Fibroblast of skin of scalp (primary cell): ENCODE measurements at places on chromosomes 7 and 10.

GRCh38 chr7:132109769-132110168 is 466.5 kb downstream of the PLXNA4 start:
- peak; percentile 6 for DNase-seq

DNA sequence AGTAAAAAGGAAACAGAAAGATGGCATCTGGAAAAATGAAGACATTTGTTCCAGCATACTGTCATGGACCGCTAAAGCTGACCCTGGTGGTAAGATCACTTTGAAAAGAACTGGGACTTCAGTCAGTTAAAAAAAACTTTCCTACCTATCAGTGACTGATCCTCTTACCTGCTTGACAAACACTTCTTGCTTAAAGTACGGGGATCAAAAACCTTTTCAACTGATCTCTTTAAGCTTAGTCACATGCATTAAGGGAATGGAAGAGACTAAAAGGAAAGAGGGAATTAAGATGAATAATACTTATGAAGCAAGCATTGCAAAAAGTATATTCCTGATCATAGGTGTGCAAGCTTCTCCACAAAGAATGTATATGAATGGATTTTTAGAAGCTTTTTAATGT is 42.1 kb downstream of the MTERF1 start:
- no peak for DNase-seq

GRCh38 chr10:72379776-72380175 is 25.1 kb upstream of the DNAJB12 start:
- no peak for DNase-seq

GRCh38 chr7:98982686-98983085 is 104.4 kb downstream of the TRRAP start:
- DNase-seq = no peak

DNA sequence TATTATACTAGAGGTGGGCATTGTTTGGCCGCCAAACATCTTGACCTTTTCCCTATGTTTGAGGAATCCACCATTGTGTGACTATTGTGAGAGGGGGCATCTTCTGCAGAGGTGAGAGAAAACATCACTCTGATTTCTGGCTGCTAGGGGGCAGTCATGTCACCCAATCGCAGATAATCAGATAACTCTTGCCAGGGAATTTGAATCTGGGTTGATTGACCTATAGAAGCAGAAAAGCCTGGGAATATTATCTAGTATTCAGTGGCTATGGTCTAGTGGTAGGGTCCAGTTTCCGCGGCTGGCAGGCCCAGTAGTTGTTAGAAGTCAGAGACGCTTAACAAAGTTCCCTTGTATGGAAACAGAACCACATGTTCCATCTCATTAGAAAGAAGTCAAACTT is 808.5 kb downstream of the PHTF2 start:
- peak; percentile 9 for DNase-seq

GRCh38 chr7:134946260-134946659 is 40.0 kb upstream of the AGBL3 start:
- no peak for DNase-seq

- no peak for DNase-seq
Observed at GRCh38 chr7:157996359-157997079, 591.1 kb downstream of the PTPRN2 start.

GRCh38 chr10:69461243-69462025 is 10.2 kb downstream of the TSPAN15 start:
- DNase-seq = no peak

DNA sequence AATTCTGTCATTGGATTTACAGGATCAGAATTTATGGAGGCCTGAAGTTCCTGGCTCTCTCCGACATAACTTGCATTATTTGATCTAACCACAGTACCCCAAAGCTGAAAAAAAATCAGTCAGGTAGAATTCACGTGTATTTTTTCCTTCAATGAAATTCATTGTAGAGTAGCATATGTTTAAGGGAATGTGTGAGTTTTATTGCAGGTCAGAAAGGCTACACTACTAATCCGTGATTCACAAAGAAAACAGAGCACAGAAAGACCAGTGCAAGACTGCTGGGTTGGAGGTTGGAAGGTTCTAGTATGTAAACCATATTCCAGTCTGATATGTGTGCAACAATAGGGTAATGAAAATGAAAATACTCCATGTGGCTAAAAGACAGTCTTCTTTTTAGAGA is 247.0 kb upstream of the FERD3L start:
- peak; percentile 51 for DNase-seq

GRCh38 chr10:106548832-106549231 is 615.7 kb downstream of the SORCS1 start:
- DNase-seq = no peak

- no peak for DNase-seq
Observed at GRCh38 chr10:77821551-77821950, 105.0 kb downstream of the DLG5 start.

- no peak for DNase-seq
Observed at GRCh38 chr10:10259013-10259412, 758.7 kb upstream of the CELF2 start.

DNA sequence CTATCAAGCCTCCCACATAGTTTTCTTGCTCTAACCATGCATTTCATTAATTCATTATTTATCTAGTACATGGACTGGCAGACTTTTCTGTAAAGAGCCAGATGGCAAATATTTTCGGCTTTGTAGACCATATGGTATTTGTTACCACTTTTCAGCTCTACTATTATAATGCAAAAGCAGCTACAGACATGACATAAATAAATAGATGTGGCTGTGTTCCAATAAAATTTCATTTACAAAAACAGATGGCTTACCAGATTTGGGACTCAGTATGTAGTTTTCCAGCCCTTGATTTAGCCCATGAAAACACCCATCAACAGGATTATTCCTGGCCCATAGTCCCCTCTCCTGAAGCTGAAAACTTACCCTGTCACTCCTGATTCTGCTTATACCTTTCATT is 32.1 kb downstream of the PLCE1 start:
- no peak for DNase-seq

- no peak for DNase-seq
Observed at GRCh38 chr10:18313626-18314025, 173.4 kb downstream of the CACNB2 start.

DNA sequence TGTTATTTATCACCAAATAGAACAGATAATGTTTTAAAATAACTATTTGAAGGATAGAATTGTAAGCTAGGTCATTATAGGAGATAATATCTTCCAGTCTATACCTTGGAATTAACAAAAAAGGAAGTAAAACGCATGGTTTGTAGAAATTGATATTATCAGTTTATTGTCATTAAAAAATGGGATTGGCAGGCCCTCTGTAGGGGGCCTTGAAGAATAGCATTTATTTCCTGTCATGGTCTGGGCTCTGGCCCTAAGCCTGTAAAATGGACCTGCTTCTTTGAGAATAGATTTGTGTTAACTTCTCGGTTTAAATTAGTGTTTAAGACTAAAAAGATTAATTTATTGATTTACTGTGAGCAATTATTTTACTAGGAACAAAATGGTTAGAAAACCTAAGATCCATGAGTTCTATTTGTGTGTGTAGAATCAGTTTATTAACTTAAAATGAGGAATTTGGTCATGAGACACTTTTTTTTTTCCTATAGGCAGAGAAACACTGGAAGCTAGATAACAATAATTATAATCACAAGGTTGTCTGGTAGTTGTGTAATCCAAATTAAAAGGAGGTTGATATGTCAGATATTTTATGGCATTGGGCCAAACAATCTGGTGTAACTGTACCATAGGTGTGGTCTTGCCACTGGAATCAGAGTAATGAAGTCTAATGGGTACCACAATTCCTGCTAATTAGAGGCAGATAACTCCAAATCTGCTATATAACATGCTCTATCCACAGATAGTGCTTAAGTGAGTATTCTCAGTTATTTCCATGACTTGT is 197.4 kb upstream of the FOXP2 start:
- peak; percentile 15 for DNase-seq

- no peak for DNase-seq
Observed at GRCh38 chr10:21614000-21614399, 80.0 kb downstream of the MLLT10 start.

- DNase-seq = no peak
Observed at GRCh38 chr7:90877201-90877600, 281.1 kb downstream of the CDK14 start.

DNA sequence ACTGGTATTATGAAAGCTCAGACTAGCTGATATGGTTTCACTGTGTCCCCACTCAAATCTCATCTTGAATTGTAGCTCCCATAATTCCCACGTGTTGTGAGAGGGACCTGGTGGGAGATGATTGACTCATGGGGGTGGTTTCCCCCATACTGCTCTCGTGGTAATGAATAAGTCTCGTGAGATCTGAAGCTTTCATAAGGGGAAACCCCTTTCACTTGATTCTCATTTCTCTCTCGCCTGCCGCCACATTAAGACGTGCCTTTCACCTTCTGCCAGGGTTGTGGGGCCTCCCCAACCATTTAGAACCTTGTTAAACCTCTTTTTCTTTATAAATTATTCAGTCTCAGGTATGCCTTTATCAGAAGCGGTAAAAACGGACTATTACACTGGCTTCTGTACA is 40.3 kb downstream of the COL13A1 start:
- no peak for DNase-seq

DNA sequence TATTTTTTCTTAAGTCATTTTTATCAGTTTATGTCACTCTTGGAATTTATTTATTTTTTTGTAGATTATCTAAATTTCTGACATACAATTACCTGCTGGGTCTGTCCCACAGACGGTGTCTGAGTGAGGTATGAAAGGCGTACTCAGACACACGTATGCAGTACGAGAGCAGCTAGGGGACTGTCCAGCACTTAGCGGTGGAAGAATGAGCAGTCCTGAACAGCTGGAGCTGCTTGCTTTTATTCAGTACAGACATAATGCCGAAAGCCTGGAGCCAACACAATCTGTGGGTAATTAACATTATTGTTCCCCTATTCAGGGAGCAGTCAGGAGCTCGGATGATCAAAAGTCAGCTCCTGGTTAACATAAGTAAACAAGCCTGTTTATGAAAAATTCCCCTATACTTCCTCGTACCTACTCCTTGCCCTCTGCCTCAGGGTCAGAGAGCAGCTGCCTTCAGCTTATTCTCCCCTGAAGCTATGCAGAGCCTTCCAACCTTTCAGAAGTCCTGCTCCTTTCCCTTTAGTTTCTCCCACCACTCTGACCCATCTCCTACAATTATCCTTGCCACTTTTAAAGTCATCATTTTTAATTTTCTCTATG is 488.0 kb upstream of the POM121L12 start:
- no peak for DNase-seq

DNA sequence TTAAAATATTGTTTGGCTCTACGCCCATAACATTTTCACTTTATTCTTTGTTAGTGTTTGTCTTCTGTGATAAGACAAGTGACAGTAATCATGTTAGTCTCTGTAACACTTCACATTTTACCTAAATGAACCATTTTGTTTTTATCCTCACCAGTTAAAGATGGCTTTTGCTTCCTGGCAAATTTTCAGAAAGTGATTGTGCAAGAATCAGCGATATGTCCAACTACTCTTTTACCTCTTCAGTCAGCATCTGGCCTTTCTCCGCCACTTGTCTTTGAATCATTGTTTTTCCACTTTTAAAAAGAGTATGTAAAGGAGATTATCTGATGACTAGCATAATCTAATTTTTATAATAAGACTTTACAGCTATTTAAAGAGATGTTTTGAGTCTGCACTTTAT is 3.5 kb downstream of the DGKB start:
- DNase-seq = no peak

GRCh38 chr10:517872-518475 is 171.5 kb downstream of the DIP2C start:
- DNase-seq = no peak

GRCh38 chr7:87312215-87312865 is 33.1 kb upstream of the CROT start:
- peak; percentile 60 for DNase-seq

GRCh38 chr7:105975770-105976417 is 12.8 kb downstream of the CDHR3 start:
- DNase-seq = peak; percentile 83

- peak; percentile 22 for DNase-seq
Observed at GRCh38 chr7:151551820-151552219, 32.1 kb upstream of the RHEB start.

- DNase-seq = peak; percentile 69
Observed at GRCh38 chr10:58577437-58577777, 64.7 kb downstream of the BICC1 start.

DNA sequence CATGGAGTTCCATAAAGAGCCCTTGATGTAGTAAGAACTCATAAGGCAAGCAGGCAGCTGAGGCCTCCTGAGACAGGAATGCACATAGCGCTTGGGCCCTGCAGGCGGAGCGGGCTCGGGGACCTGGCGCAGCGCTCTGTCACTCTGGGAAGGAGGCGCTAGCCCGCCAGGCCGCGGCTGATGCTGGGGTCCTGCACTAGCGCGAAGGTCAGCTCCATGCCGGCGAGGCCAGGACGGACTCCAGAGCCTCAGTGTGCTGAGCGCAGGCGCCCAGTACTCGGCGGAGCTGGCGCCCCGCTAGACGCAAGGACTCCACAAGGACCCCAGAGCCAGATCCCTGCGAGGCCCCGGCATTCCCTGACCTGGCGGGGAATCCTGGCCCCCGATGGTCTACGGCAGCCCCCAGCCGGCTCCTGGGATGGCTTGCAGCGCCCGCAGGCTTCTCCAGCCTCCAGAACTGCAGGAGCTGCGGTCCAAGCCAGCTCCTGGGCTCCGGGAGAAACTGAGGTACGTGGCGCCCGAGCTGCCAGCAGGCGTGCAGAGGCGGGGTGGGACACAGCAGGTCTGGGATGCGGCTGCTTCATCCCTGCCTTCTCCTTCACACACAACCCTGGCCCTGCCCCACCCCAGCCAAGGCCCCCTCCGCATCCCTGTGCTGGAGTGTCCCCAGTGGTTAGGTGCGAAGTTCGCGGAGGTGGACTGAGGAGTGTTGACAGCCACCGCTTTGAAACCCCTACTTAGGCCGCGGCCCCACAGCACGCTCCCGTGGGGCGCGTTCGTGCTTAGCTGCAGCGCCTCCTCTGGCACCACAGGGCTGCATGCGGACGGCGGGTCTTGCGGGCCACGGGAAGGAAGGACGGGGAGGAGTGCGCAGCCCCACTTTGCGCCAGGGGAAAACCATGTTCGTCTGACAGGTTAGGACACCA is 761.5 kb upstream of the POM121L12 start:
- DNase-seq = peak; percentile 4

- peak; percentile 58 for DNase-seq
Observed at GRCh38 chr10:86802473-86803108, 46.2 kb downstream of the BMPR1A start.

DNA sequence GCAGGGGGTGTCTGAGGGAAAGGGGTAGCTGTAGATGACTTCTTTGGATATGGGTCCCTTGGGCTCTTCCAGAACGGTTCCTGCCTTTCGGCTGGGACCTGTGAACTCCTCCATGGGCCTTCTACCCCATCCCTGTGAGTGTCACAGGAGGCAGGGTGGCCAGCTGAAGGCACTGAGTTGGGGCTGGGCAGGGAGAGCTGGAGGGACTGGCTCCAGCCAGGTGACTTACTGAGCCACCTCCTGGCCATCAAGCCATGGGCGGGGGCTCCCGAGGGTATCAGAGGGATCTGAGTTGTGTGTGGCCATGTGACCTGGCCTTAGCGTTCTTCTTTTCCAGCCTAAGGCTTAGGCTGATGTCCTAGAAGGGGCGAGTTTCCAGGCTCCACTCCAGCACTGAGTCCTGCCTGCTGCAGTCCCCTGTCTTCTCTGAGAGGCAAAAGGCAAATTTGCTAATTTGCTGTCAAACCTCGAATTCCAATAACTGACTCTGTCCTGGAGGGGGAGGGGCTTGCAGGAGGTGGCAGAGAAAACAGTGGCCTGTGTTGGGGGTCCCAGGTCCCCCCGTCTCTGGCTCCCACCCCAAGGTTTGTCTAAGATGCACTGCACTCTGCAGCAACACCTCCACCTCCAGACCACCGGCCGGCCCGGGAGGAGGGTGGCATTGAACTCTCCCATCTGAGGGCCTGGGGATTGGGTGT is 27.2 kb downstream of the ADCYAP1R1 start:
- DNase-seq = no peak

- no peak for DNase-seq
Observed at GRCh38 chr10:79249186-79250121, 97.8 kb upstream of the PPIF start.

- DNase-seq = peak; percentile 63
Observed at GRCh38 chr7:44678471-44679179, 70.0 kb upstream of the ZMIZ2 start.
